ENCODE measurements at places on chromosomes 1 and 21.

GRCh38 chr1:110321846-110322245 lies 17.3 kb upstream of the RBM15 start:
- DNase-seq: no peak

DNA sequence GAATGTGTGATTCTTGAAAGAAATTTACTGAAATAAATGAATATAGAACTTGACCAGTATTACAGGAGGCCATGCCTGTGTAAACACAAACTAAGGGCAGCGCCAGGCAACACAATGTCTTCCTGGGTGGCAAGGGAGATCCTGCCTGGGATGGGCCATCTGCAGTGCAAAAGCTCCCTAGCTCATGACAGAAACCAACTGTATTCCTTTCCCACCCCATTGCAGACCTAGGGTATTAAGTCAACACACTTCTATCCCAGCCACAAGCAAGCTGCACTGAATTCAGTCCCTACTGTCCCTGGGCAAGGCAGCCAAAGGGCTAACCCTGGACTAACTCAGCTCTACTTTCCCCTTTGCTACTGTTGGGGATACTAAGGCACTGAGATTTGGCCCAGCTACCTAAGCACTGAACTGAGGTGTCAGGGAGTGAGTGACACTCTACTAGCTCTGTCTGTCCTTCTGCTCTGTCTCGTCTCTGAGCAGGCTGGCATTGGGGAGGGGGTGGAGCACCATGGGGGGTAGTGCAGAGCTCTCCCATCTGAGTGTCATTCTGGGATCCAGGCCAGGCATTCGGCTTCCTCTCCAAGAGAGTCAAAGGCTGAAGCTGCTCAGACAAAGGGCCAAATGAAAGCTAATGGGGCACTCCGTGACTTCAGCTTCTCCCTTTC lies 2.5 kb downstream of the INKA2 start:
- no peak for DNase-seq

DNA sequence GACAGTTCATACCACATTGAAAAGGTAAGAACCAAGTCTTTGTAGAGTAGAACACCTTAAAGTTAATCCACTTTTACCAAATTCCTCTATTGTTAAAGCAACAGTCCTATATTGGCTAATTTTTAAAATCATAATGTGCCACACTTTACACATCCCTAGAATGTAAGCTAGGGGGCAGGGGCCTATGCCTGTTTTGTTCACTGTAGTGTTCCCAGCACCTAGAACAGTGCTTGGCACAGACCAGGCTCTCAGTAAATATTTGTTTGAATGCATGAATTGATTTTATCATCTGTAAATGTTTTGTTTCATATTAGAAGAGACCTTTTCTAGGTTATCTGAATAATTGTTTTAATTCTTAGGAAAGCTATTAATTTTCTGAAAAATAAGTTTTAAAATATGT lies 9.1 kb downstream of the SMAP2 start:
- no peak for DNase-seq

DNA sequence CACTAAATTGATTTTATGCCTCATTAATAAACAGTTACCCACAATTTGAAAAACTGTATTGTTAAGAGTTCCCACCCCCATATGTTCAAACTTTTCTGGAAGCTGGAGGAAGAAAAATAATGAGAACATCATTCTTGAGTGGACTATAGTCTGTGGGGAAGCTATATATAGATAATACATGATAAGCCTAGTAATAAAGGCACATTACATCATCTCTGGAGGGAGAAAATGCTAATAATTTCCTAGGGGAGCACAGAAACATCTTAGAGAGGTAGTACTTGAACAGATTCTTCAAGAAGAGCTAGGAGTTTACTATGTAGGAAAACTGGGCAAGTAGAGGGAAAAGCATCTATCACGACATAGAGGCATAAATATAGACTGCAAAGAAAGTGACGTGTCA lies 19.6 kb downstream of the CYP2J2 start:
- DNase-seq: no peak

- DNase-seq: peak; percentile 76
These were observed 520 bp downstream of the CLIC6 start for GRCh38 chr21:34669149-34669879.

GRCh38 chr1:94463765-94464330 lies 45.7 kb downstream of the ABCD3 start:
- no peak for DNase-seq

DNA sequence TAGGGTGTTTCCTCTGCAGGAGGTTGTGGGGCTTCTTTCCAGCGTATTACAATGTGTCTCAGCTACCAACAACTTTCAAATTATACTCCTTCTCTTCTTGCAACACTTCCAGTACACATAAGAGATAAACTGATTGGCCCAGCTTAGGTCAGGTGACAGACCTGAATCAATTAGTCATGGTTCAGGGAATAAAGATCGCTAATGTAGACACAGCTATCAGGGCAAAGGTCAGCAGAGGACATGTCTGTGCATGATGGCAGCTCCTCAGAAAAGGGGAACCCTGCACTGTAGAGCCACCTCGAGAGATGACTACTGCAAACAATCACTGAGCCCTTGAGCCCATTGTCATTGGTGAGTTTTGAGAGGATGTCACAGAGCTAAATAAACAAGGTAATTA lies 36.8 kb upstream of the PKN2 start:
- DNase-seq: peak; percentile 11

- DNase-seq: no peak
These were observed 20.5 kb upstream of the BCL10 start for GRCh38 chr1:85296980-85297379.

DNA sequence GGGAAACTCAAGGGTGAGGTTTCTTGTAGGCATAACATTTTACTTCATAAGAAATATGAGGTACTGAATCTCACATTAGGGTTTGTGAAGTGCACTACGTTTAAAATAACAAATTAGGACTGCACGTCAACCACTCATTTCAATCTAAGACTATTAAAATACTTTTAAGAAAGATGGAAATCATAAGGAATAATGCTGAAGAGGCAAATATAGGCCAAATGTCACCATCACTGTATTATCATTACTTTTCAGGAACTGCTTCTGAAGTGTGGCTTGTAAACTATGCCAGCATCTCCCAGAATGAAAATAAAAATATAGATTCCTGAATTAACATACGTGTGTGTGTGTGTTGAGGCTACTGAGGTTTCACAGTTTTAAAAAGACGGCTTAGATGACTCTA lies 56.8 kb downstream of the INTS7 start:
- no peak for DNase-seq
